Hypothalamus (tissue), 51 donors: ENCODE measurements at places on chromosomes 5 and 9.

GRCh38 chr5:54215233-54215736, 95.1 kb downstream of the ARL15 start:
- DNase-seq, result no peak

DNA sequence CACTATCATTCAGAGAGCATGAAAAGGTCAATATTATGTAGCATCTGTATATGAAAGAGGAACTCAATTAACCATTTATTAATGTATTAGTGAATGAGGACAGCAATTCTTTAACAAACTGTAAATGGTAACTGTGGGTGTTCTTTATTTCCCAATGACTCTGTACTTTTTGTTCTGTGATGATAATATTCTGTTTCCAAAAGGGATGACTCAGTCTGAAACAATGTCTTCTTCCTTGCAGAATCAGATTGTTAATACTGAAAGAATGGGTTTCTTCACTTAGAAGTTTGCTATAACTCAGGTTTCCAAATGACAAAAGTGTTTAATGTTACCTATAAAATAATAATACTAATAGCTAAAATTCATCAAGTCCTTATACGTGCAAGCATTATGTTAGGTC, 1518.7 kb upstream of the WWC1 start:
- no peak for DNase-seq

DNA sequence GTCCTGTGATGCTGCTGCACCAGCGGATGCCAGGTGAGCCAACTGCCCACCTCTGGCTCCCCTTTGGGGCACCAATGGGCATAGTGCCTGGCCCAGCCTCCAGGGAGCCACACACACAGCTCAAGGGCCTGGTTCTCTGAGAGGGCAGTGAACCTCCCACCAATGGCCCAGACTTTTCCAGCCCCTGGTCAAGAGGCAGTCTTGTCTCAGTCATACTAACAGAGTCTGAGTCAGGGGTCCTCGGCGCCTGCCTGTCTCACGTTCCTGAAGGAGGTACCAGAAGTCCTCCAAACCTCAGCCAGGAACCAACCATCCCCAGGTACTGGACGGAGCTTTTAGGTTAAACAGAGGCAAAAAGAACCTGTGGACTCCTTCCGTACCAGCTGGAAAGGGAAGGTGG, 121.1 kb downstream of the C5orf15 start:
- no peak for DNase-seq

DNA sequence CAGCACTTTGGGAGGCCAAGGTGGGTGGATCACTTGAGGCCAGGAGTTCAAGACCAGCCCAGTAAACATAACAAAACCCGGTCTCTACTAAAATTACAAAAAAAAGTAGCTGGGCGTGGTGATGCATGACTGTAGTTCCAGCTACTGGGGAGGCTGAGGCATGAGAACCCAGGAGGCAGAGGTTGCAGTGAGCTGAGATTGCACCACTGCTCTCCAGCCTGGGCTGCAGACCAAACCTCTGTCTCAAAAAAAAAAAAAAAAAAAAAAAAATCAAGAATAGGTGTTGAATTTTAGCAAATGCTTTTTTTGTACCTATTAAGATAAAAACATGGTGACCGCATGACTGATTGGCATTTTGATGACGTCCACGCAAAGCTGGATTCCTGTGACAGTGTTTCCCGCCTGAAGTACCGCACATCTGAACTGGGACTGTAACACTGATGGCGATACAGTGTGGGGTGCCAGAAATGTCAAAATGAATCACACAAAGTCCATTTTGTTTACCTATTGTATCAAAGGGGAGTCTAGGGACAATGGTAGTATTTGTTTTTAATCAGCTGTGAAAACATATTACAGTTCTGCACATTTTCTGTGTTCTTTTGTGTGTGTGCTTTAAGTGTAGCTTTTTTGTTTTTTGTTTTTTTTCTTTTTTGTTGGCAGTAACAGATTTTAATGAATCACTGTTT, 23.2 kb upstream of the TBC1D9B start:
- DNase-seq, result no peak
